ENCODE measurements at places on chromosomes 1 and 21. TPM values are rescaled to one million over a fixed set of nuclear protein-coding genes. Genes with fewer than 3 reads are reported as not detected.

Gene KCNH1
- 3.0 TPM for total RNA-seq

Gene PADI2
- 0.89 TPM for total RNA-seq

Gene PGLYRP3
- not detected for total RNA-seq

Gene LYPLAL1
- 16.2 TPM for total RNA-seq

Gene GNAT2
- 0.11 TPM for total RNA-seq

Gene TFF2
- not detected for total RNA-seq

Gene S100A9
- not detected for total RNA-seq

Gene HPCA
- total RNA-seq = not detected

Gene ST6GALNAC5
- total RNA-seq = 0.21 TPM

Gene S100A16
- total RNA-seq = 135 TPM

Gene GNG12
- 209 TPM for total RNA-seq

Gene OR2AK2
- total RNA-seq = not detected

Gene KCNN3
- total RNA-seq = 16.8 TPM

Gene CORT
- total RNA-seq = 0.51 TPM

Gene CD1E
- not detected for total RNA-seq

Gene TSPAN1
- not detected for total RNA-seq

Gene AVPR1B
- not detected for total RNA-seq

Gene KRTAP10-1
- not detected for total RNA-seq

Gene APOBEC4
- not detected for total RNA-seq

Gene CLCN6
- 12.4 TPM for total RNA-seq

Gene RGS7
- total RNA-seq = 0.27 TPM

Gene RC3H1
- 11.5 TPM for total RNA-seq

Gene FCRL5
- total RNA-seq = not detected

Gene LCK
- not detected for total RNA-seq

Gene HTR6
- total RNA-seq = not detected

Gene CCDC27
- not detected for total RNA-seq

Gene CNKSR1
- total RNA-seq = 1.3 TPM

Gene ANGPTL1
- total RNA-seq = not detected

Gene AMPD1
- total RNA-seq = not detected

Gene CRABP2
- 21.4 TPM for total RNA-seq

Gene PROK1
- not detected for total RNA-seq

Gene DCST1
- total RNA-seq = not detected

Gene HENMT1
- total RNA-seq = not detected

Gene S100A3
- 9.0 TPM for total RNA-seq

Gene ETV3L
- total RNA-seq = not detected

Gene LRRC38
- not detected for total RNA-seq

Gene CRP
- total RNA-seq = not detected

Gene KRTAP27-1
- not detected for total RNA-seq

Gene C1orf226
- total RNA-seq = not detected

Gene BSND
- not detected for total RNA-seq

Gene TNFSF18
- 1.2 TPM for total RNA-seq

Gene DIO1
- not detected for total RNA-seq

Gene THEM5
- not detected for total RNA-seq

Gene TMEM82
- total RNA-seq = not detected

Gene LAX1
- total RNA-seq = not detected

Gene ANKRD65
- total RNA-seq = not detected

Gene MTOR
- 34.8 TPM for total RNA-seq

Gene ISG15
- total RNA-seq = 238 TPM

Gene LEFTY1
- not detected for total RNA-seq

Gene FNDC10
- total RNA-seq = 1.8 TPM

All from Daoy (cell line).